ENCODE measurements at places on chromosomes 1 and 21.

GRCh38 chr1:26961826-26962225 is 1.6 kb upstream of the KDF1 start:
- no peak overlapping the region for H3K4me3 ChIP-seq
- DNase-seq, result no peak
- H3K4me1 ChIP-seq, result no peaks in the 10 kb centered on the region
- no peaks in the 10 kb centered on the region for H3K36me3 ChIP-seq
- H3K27me3 ChIP-seq, result peaks cover 46% of the 10 kb centered on the region
- H3K27ac ChIP-seq, result no peak overlapping the region

DNA sequence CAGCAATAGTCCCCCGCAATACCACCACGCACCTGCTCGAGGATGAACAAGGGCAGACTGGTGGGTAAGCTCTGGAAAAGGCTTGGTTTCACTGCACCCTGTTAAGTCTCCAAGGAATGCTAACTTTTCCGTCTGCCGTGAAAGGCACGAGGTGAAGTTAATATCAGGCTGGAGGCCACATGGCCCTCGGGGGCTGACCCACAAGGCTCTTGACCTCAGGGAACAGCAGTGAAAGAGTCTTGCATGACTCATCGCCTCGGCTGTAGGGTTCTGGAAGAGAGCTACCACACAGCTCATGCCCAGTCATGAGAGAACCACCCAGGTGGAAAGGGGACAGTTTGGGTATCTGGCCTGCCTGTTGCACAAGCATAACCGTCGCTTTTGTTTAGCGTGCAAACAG is 24.7 kb downstream of the SCCPDH start:
- no peak overlapping the region for H3K4me3 ChIP-seq
- no peaks in the 10 kb centered on the region for H3K36me3 ChIP-seq
- no peaks in the 10 kb centered on the region for H3K27me3 ChIP-seq
- no peak overlapping the region for H3K27ac ChIP-seq
- H3K4me1 ChIP-seq, result no peaks in the 10 kb centered on the region

GRCh38 chr1:231337043-231337471 is 595 bp downstream of the EXOC8 start:
- no peaks in the 10 kb centered on the region for H3K27me3 ChIP-seq
- no peak overlapping the region for H3K27ac ChIP-seq

GRCh38 chr1:172086137-172086536 is 244.8 kb downstream of the DNM3 start:
- H3K27me3 ChIP-seq, result no peaks in the 10 kb centered on the region
- no peak overlapping the region for H3K4me3 ChIP-seq
- peaks cover 27% of the 10 kb centered on the region for H3K4me1 ChIP-seq
- H3K36me3 ChIP-seq, result no peaks in the 10 kb centered on the region
- peak overlapping the region; percentile 72 for H3K27ac ChIP-seq

DNA sequence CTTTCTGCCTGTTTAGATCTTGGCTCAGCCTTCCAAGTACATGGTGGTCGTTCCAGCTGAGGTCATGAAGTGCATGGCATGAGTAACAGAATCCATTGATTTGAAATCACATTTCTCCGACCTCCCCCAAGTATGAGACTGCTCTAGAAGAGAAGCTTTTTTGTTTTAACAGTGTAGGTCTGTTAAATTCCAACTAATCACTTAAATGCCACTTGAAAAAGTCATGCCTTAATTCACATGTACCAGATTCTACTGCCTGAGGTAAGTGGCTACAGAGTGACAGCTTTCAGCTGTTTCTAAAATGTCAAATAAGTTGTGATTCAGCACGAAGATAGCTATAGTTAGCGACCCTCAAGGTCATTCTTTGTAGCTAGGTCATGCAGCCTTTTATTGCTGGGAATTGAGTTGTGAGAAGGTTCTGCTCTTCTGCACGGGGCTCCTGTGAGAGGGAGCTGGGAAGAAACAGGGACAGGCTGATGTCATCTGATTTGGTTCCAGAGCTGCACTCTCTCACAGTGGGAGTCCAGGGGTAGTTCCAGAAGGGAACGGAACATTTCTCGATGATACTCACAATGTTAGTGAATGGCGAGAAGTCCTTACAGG is 112.7 kb downstream of the VPS13D start:
- peaks cover 11% of the 10 kb centered on the region for H3K4me1 ChIP-seq
- H3K27me3 ChIP-seq, result no peaks in the 10 kb centered on the region
- H3K36me3 ChIP-seq, result peaks cover 3% of the 10 kb centered on the region
- no peak overlapping the region for H3K27ac ChIP-seq

GRCh38 chr1:24254783-24255182 is 64.4 kb upstream of the GRHL3 start:
- no peak overlapping the region for H3K4me3 ChIP-seq
- DNase-seq, result no peak
- H3K4me1 ChIP-seq, result no peaks in the 10 kb centered on the region
- H3K27me3 ChIP-seq, result no peaks in the 10 kb centered on the region
- H3K27ac ChIP-seq, result no peak overlapping the region

GRCh38 chr1:5597171-5597850 is 394.9 kb downstream of the NPHP4 start:
- H3K36me3 ChIP-seq, result no peaks in the 10 kb centered on the region
- no peak for DNase-seq
- no peaks in the 10 kb centered on the region for H3K27me3 ChIP-seq
- peaks cover 20% of the 10 kb centered on the region for H3K4me1 ChIP-seq
- H3K27ac ChIP-seq, result no peak overlapping the region

GRCh38 chr1:201326710-201327109 is 43.4 kb downstream of the PKP1 start:
- no peak overlapping the region for H3K27ac ChIP-seq
- no peaks in the 10 kb centered on the region for H3K4me1 ChIP-seq

GRCh38 chr1:225746361-225747179 is 31.1 kb upstream of the SRP9 start:
- H3K27me3 ChIP-seq, result peaks cover 66% of the 10 kb centered on the region
- H3K27ac ChIP-seq, result peak overlapping the region; percentile 3
- no peaks in the 10 kb centered on the region for H3K36me3 ChIP-seq
- DNase-seq, result peak; percentile 81
- peak overlapping the region; percentile 28 for H3K4me3 ChIP-seq
- peaks cover 28% of the 10 kb centered on the region for H3K4me1 ChIP-seq

DNA sequence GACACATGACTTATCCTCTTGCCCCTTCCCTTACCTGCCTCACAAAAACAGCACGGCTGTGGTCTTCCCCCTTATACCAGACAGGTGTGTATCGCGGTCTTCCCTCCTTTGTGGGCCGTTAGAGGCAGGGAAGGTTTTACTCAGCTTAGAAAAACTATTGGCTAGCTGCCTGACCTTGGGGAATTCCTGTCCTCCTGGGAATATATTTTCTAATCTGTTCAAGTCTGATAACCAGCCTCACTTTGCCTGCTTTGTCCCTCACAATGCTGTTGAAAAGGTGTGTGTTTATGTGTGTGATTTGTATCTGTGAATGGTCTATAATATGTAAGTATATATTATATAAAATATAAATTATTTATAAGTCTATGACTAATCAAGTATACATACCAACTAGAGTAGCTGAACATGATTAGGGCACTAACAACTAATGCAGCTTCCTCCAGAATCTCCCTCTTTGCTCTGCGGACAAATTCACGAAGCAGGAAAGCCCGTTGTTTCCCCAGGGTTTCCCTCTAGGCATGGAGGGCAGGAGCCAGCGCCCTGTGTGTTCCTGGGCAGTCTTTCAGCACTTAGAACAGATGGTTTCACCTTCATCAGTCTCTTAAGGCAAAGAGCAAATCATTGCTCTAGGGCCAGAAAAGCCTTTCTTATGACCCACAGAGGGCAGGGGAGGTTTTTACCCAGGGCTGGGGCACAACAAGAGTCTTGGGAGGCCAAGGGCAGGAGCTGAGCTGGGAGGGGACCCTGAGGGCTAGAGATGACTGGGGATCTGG is 25.6 kb downstream of the SLC26A9 start:
- no peaks in the 10 kb centered on the region for H3K4me1 ChIP-seq
- no peak overlapping the region for H3K27ac ChIP-seq
- DNase-seq, result no peak
- H3K4me3 ChIP-seq, result no peak overlapping the region

DNA sequence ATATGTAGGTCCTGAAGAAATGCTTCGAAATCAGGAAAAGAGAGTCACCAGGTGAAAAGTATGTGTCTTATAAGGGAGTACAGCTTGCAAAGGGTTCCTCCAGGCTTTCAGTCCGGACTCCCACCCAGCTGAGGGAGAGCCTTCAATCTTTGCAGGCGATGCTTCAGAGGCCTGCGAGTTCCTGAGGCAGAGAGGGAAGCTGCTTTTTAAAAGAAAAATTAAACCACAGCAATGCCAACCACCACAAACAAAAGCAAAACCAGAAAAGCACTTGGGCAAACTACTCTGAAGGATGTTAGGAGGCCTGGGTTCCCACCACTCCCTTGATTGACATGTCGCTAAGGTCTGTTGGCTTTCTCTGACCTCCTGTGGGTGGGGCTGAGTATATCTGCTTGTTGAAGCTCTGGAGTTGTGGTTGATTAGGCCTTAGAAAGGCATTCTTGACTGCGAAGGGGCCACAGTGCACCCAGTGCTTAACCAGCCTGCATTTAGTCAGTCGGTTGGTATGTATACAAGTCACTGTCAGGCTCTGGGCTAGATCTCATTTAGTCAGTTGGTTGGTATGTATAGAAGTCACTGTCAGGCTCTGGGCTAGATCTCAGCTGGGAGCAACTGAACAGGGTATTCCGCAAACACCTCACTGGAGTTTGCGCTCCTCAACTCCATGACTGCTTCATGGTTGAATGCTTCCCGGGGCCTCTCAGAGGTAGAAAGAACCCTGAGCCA is 1.2 kb downstream of the NIPAL3 start:
- no peaks in the 10 kb centered on the region for H3K36me3 ChIP-seq
- H3K4me3 ChIP-seq, result peak overlapping the region; percentile 76
- no peak overlapping the region for H3K27ac ChIP-seq
- peaks cover 4% of the 10 kb centered on the region for H3K4me1 ChIP-seq

DNA sequence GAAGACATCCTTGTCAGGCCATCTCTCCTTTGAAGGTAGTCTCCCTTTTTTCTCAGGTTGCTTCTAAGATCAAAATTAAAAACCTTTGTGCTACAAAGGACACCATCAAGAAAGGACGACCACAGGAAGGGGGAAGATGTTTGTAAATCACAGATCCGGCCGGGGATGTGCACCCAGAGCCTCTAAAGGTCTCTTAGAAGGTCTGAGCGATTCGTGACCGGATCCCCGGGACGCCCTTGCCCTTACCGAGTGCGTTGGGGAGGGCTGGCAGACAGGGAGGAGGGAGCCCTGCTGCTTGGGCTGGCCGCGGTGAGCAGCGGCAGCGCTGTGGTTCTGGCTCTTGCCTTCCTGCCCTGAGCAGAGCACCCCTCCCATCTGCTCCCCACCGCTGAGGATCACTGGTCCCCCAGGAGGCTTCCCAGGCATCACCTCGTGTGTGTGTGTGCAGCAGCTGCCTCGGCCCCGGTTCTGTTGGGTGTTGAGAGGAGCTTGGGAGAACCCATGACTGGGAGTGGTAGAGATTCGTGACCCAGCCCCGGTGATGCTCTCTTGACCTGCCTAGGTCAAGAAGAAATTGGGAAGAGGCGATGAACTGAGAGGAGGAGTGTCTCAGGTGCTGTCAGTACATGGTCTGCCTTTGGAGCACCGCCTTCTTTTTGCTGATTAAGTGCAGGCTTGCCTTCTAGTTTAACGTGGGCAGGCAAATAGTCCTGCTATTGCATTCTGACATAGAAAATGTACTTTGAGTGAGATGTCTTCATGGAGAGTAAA is 34.5 kb downstream of the AGPAT3 start:
- no peaks in the 10 kb centered on the region for H3K36me3 ChIP-seq
- no peak for DNase-seq
- no peaks in the 10 kb centered on the region for H3K4me1 ChIP-seq
- no peak overlapping the region for H3K27ac ChIP-seq
- H3K4me3 ChIP-seq, result no peak overlapping the region
- no peaks in the 10 kb centered on the region for H3K27me3 ChIP-seq

GRCh38 chr1:222377428-222378088 is 170.3 kb downstream of the HHIPL2 start:
- DNase-seq, result no peak
- no peak overlapping the region for H3K27ac ChIP-seq
- H3K36me3 ChIP-seq, result no peaks in the 10 kb centered on the region

DNA sequence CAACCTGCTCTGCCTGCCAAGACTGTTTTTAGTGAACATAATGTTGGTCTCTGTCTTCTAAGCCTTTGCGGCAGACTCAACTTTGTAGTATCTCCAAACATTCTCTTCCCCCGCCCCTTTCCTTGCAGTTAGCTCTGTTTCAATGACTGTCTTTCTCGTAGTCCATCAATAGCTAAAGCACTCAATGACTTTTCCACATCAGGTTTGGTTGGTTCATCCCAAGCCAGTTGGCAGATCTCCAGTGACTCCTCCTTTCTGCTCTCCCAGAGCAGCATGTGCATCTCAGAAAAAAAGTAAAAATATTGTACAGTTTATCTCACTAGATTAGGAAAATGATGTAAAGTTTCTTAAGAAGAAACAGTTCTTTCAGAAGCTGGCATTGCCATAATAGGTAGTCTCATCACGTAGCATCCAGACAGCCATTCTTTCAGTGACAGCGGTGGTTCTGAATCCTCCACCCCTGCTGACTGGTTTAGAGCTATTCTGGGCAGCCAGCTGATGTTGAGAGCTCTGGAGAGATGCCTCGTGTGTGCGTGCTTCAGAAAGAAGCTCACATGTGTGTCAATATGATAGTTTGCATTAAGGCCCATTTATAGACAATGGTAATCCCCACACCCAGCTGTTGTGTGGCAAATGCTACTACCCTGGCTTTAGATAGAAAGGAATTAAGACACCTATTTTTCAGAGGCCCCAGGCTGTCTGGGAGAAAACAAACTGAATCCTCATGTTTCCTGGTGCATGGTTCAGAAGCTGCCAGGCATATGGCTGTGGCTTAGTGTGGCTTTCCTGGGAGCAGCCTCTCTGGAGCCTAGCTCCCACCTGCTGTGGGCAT is 53.2 kb downstream of the CNN3 start:
- no peak overlapping the region for H3K27ac ChIP-seq
- H3K4me1 ChIP-seq, result peaks cover 20% of the 10 kb centered on the region
- no peak for DNase-seq
- no peaks in the 10 kb centered on the region for H3K36me3 ChIP-seq

DNA sequence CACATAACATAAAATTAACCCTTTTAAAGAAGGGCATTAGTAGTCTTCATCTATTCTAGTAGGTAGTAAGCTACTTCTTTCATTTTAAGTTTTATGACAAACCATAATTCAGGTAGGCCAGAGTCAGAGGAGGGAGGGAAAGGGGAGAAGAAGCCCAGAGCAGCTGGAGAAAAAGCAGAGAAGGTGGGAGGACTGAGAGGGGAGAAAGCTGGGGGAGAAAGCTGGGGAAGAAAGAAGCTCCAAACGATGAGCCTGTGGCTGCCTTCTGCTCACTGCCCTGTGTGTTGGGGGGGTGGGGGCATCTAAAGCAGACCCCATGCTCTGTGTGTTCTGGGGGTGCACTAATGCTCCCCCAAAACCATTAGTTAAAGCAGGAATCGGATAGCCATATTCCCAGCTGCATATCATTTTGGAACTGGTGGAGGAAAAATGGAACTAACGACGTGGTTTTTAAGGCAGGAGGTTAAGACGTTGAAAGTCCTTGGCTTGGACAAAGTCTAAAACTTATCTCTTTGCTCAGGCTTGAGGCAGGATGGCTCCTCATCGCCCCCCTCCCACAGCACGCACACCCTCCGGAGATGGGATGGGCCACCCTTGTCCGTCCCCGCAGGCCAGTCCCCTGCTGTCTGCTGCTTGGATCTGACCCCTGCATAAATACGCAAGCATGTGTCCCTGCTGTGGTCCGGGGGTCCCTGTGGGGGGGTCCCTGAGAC is 184.2 kb downstream of the DYRK1A start:
- H3K4me3 ChIP-seq, result no peak overlapping the region
- DNase-seq, result no peak
- H3K4me1 ChIP-seq, result no peaks in the 10 kb centered on the region
- H3K27ac ChIP-seq, result no peak overlapping the region
- H3K27me3 ChIP-seq, result no peaks in the 10 kb centered on the region
